ENCODE measurements at places on chromosomes 3 and 15.

DNA sequence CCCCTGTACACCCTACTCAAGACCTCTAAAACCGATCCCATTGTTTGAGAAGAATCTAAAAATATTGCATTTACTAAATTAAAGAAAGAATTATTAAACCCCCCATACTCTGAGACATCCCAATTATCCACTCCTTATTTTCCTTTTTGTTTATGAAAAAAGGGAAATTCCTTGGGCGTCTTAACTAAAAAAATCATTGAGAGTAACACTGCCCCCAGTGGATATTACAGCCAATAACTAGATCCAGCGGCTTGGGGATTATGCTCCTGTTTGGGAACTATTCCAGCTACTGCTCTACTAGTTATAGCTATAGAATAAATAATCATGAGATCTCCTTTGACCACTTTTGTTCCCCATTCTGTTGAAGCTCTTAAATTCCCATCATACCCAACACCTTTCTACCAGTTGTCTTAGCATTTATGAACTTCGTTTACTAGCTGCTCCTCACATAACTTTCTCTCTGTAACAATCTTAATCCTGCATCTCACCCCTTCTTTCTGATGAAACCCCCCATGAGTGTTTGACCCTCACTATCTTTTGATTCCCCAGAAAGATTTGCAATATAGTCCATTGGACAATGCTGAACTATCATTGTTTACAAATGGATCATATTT lies 12.7 kb upstream of the CFAP91 start:
- no peak for DNase-seq

DNA sequence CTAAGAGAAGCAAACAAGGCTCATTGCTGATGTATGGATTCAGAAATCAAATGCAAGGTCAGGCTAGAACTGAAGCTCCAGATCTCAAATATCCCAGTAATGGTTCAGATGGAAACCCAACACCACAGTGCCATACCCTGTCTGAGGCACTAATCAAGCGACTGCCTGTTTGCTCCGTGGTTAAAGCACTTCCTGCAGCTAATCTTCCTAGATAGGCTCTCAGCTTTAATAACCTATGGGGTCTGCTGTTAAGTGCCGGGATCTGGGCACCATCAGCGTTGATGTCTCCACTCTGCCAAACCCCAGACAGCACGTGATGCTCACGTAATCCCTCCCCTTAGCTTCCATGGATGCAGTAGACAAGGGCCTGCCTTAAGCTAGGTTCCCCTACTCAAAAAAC lies 262.6 kb downstream of the MECOM start:
- peak; percentile 44 for DNase-seq

DNA sequence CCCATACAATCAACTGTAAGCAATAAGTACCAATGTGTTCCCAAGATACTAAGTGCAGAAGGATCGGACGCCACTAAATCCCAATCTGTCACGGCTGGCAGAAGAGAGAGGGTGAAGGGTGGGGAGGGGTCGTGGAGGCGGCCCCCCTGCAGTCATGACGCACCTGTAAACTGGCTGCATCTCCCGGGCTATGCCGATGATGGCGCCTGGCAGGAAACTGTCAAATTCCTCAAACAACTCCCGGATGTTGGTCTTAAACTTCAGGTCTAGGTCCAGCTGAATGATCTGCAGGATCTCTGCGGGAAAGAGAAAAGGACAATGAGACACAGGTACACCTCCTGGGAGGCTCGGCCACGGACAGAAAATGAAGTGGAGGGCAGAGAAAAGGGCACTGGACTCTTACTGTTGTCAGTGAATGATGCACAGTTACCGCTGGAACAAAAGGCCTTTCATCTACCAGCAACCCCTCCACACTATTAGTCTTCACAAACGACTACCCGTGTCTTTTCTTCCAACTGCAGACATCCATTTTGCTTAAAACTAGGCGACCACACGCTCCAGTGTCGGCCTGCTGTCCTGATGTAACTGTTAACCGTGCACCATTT lies 114.6 kb downstream of the XXYLT1 start:
- no peak for DNase-seq

- DNase-seq: no peak
Observed at GRCh38 chr3:120196333-120196732, 88.7 kb downstream of the GPR156 start.

GRCh38 chr3:154783521-154783931 lies 296.6 kb upstream of the MME start:
- no peak for DNase-seq

DNA sequence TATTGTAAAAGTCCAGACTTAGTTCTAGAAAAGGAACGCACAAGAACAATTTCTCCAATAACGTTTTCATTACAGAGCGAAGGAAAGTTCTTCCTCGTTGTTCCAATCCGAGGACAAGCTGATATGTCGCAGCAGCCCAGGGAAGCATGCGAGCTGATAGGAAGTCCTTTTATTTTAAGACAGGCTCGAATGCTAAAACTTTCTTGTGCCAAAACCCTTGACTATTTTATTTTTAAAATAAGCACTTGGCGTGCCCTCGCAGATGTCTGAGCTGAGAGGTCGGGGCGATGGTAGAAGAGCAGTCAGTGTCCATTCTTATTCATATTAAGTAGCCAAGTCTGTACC lies 433 bp upstream of the MITF start:
- no peak for DNase-seq

- DNase-seq: no peak
Observed at GRCh38 chr15:64089543-64090280, 3.9 kb downstream of the CIAO2A start.

DNA sequence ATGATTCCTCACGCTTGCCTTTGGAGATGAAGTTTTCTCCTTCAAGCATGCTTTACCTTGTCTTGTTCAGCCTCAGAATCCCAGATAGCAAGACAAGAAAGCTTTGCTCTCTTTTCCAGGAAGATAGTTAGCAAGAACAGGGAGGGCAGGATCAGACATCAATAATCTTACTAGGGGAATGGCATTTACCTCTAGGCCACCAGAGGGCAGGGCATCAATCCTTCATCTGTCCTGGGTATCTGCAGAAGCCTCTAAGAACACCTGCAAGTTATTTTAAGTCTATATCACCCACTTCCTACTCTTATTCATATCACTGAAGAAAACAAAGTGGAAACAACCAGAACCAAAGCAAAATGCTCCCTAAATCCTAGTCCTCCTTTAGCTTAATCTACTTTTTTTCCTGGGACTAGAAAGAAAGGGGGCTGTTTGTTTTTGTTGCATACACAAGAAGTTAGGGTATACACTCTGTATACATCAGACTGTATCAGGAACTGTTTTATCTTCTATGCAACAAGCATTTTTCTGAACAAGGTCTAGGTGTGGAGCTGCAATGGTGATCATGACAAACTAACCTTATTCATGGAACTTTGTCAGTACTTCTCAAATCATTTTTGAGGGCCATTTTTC lies 862.5 kb downstream of the CADM2 start:
- peak; percentile 33 for DNase-seq

DNA sequence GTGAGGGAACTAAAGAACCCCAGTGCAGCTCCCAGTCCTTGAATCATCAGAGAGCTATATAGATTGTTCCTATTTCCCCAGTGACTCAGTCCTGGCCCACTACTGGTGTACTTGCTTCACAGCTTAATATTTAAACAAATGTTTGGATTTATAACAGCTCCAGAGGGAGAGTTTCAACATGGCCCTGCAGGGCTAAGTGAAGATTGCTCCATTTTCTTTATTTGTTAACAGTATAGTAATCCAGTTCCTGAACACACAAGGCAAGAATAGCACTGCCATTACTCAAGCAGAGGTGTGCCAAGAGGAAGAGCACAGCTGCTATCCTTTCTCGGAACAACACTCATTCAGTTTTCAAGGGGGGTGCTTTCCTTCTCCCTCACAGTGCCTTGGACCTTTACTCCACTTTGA lies 6.5 kb downstream of the SQOR start:
- no peak for DNase-seq

GRCh38 chr15:75069301-75069925 lies 46.0 kb downstream of the PPCDC start:
- no peak for DNase-seq

DNA sequence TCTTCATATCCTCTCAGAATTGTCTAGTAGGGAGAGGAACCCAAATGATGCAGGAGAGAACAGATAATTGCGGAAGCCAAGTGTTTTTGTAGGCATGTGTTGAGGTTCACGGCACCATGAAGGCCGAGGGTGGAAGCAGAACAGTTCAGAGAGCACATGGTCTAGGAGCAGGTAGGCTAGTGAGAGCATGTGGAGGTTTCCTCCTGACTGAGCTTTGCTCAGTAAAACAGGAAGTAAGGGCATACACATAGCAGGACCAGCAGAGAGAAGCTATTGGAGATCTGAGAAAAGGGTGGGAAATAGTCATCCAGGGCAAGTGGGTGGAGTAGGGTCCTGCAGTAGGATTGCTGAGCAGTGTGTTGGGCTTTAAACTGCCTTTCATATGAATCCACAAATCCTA lies 491.1 kb downstream of the FHIT start:
- DNase-seq: no peak

- peak; percentile 67 for DNase-seq
Observed at GRCh38 chr15:41772720-41773331, 1.5 kb upstream of the MAPKBP1 start.

DNA sequence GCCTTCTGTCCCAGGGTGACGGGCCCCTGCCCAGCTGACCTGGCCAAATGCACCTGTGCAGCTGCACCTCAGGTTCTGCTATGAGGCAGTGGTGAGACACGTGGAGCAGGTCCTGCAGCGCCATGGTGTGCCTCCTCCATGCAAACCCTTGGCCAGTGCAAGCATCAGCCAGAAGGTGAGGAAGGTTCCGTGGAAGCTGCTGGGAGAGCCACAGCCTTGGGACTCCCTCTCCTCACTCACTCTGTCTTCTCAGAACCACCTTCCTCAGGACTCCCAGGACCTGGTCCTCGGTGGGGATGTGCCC lies 31.6 kb downstream of the PTPN23 start:
- DNase-seq: no peak

- DNase-seq: no peak
Observed at GRCh38 chr3:189787632-189788031, 156.4 kb downstream of the TP63 start.

- DNase-seq: peak; percentile 5
Observed at GRCh38 chr3:117454254-117454653, 744.7 kb downstream of the TUSC7 start.

- no peak for DNase-seq
Observed at GRCh38 chr3:14587740-14588360, 47.7 kb upstream of the GRIP2 start.

DNA sequence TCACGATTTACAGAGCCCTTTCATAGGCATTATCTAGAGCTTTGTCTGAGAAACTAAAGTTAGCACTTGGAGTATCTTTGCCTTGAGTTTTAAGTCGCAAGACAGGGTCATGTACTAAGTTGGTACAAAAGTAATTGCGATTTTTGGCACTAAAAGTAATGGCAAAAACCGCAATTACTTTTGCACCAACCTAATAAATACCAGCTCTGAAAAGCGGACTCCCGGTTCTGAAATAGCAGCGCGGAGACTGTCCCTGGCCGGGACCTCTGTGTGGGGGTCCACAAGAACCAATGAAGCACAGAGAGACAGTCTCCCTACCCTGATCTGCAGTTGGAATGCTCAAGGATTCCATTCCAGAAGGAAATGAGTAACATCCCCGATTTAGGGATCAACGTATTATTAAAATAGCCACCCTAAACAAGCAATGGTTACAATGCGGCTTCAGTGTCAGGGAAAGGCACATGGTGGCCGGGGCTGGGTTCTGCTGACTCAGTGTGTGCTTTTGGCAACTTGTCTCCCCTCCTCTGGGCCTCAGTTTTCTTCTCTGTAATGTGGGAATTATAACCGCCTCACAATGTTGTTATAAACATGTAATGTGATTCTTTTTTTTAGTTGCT lies 150.3 kb upstream of the MCTP2 start:
- DNase-seq: no peak

GRCh38 chr3:188938999-188939398 lies 232.8 kb upstream of the TPRG1 start:
- DNase-seq: no peak

DNA sequence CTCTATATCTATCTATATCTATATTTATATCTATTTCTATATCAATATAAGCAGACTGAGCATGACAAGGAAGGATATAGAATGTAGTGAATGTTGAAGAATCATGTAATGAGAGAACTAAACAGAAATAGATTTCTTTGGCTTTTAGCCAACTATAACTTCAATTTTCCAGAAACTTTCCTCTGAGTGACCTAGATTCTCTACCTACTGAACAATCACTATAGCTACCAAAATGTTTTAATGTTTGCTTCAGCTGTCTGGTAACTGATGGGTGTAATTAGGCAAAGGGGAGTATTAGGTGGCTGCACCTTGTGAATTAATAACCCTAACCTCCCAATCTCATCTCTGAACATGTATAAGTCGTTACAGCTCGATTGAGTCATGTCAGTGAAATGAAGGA lies 76.4 kb upstream of the ROBO1 start:
- DNase-seq: no peak

- no peak for DNase-seq
Observed at GRCh38 chr3:60742606-60743145, 508.6 kb downstream of the FHIT start.

DNA sequence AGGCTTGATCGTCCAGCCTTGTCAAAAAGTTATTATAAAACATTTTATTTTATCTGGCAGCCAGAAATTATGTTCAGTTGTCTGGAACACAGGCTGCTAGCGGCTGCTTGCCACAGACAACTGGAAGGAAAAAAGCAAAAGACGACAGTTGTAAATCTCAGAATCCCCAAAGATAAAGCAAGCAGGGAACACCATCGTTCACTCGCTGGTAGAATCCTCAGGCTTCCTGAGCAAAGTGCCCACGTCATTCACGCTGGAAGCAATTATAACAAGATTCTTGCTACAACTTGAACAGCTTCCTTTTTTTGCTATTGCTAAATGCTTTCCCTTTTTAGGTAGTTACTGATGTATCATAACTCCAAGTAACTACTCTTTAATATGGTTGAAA lies 33.6 kb downstream of the ADAMTS17 start:
- no peak for DNase-seq

DNA sequence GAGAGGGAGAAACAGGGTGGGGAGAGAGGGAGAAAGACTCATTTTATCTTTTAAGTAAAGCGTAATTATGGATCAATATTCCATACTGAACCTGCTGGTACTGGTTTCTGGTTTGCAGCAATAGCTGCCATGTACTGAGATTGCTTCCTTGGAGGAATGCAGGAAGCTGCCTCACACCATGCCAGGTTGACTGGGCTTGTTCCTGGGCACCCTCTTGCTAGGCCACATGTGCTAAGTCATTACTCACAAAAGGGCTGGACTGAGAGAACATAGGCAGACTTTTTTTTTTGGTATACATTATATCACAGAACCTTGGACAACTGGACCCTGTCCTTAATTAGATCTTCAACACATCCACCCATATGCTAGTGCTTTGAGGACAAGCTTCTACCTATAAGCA lies 193.4 kb downstream of the ZNF621 start:
- no peak for DNase-seq

GRCh38 chr3:171822431-171823106 lies 12.3 kb upstream of the PLD1 start:
- DNase-seq: no peak

DNA sequence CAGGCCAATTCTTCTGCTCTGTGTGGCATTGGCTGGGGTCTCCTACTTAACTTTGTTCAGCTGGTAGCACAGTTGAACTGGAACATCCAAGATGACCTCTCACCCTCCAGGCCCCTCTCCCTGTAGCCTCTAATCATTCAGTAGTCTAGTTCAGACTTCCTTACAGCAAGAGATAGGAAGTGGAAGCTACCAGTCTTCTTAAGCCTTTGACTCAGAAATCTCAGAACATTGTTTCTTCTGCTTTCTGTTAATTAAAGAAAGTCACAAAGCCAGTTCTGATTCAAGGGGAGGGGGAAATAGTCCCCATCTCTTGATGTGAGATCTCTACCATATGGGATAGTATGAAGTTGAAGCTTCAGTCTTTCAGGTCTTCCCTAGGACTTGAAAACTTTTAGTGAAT lies 18.8 kb upstream of the SACM1L start:
- no peak for DNase-seq

Data from NCI-H510A treated with DMSO at 0.1 percent for 48 hours (cell line).